Astrocyte of the spinal cord (primary cell): ENCODE measurements at places on chromosomes 7 and 10.

DNA sequence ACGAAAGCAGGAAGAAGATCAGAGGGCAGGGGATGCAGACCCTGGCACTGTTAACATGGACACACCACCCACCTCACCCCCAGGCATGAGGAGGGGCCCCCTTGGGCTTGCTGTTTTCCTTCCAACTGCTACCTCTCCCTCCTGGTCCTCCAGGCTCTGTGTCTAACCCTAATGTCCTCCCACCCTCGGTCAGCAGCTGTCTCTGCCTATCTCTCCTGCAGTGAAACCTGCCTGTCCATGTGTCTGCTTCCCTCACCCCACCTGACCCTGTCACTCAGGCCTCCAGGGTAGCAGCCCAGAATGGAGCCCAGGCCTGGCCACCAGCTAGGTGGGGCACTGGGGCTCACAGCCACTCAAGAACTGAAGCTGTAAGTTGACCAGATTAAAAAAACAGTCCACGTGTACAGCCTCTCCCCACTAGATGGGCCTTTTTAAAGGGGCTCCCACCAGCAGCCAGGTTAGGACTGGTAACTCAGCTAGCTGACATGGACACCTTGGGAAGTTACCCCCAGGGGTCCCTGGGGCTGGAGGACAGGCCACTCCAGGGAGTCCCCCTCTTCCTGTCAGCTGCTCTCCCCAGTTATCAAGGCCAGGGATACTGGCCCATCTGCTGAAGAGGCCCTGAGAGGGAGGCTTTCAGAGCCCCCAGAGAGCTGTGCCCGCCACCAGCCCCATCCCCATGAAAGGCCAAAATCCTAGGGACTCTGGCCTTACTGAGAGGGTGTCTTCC, 1.5 kb downstream of the SMARCD3 start:
- DNase-seq, result peak; percentile 5

DNA sequence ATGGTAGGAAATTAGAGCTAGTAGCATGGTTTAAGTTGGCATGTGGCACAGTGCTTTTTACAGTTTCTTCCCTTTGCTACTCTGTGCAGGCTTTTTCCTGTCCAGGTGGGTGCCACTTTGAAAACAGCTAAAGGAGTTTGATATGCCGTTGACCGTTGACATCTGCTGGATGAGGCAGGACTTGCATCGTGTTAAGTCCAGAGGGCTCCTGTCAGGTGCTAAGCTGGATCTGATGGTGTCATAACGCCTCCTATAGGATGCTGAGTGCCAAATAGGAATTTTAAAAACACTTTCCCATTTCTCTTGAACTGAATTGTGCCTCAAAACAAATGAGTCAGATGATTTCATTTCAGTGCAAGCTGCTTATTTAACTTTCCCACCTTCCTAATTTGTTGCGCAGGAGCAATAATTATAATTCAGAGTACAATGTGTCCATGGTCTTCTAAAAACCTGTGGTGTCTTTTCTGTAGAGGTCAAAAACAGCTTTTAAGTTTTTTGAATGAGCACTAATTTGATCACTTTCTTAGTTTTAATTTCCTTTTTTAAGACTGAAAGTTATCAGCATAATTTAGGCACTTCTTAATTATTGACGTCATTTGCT, 178.3 kb downstream of the CDCA7L start:
- DNase-seq, result peak; percentile 68

- DNase-seq, result no peak
These were observed 41.7 kb upstream of the RBM33 start for GRCh38 chr7:155602750-155603149.

GRCh38 chr7:149147072-149147751, at the start of gene ZNF398:
Gene ZNF398 (plus strand): TSS chr7:149147453. CDS start chr7:149147743, 290 bp downstream.
- DNase-seq, result peak; percentile 66

- peak; percentile 18 for DNase-seq
These were observed 6.2 kb upstream of the MRC1 start for GRCh38 chr10:17802976-17803375.

GRCh38 chr7:7662527-7662926, 22.0 kb downstream of the UMAD1 start:
- peak; percentile 17 for DNase-seq

- DNase-seq, result peak; percentile 65
These were observed 10.6 kb downstream of the HABP2 start for GRCh38 chr10:113563306-113564088.

DNA sequence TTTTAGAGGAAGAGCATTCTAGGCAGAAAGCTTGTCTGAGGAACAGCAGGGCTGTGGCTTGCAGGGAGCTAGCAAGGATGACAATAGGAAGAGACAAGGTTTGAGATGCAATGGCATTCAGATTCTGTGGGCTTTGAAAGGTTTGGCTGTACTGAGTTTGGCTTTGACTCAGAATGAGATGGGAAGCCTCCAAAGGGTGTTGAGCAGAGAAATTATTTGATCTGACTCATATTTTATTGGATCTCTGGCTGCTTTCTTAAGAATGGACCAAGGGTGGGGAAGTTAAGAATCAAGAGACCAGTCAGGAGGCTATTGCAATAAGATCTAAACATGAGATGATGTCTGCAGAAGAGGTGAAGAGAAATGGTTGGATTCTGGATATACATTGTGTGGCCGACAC, 273.2 kb downstream of the CDK14 start:
- DNase-seq, result no peak

GRCh38 chr7:150375662-150376521, 3.2 kb upstream of the ZNF775 start:
- no peak for DNase-seq

- DNase-seq, result peak; percentile 98
These were observed 24.1 kb downstream of the PRF1 start for GRCh38 chr10:70578371-70578947.
